ENCODE measurements at places on chromosomes 7 and 10.

GRCh38 chr7:50331564-50332208 is 27.2 kb downstream of the IKZF1 start:
- no peak for DNase-seq

GRCh38 chr7:21066221-21066620 is 279.5 kb upstream of the SP8 start:
- DNase-seq: no peak

DNA sequence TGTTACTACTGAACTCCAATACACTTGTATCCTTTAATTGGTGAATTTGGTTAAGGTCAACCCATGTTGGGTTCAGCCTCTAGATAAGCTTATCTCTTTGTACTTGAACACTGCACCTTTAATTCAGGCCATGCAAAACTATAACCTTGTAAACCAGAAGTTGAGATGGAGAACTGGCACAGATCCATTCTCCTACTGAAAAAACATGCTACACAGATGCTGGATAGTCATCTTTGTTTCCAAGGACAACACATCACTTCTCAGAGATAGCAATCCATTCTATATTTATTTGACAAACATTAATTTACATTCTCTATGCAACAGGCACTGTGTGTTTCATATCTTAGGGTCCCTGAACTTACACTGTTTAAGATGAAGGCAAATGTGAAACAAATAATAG is 2.9 kb upstream of the CDK14 start:
- no peak for DNase-seq

DNA sequence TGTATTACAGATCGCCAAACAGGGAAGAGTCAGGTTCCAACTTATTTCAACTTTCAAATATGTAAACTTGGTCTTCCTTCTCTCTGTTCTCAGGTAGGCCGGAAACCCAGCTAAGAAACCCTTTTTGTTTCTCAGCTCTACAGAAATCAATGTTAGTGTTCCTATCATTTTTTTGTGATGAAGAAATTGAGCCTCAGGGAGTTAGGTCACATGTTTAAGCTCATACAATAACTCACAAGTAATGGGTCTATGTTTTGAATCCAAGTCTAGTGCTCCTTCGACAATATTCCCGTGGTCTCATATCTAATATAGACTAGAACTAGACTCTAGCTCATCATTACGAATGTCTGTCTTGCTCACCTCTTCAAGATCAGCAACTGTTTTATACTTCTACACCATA is 22.3 kb downstream of the DENND2A start:
- no peak for DNase-seq

- DNase-seq: peak; percentile 65
Observed at GRCh38 chr7:95905167-95905566, 132.8 kb downstream of the DYNC1I1 start.

DNA sequence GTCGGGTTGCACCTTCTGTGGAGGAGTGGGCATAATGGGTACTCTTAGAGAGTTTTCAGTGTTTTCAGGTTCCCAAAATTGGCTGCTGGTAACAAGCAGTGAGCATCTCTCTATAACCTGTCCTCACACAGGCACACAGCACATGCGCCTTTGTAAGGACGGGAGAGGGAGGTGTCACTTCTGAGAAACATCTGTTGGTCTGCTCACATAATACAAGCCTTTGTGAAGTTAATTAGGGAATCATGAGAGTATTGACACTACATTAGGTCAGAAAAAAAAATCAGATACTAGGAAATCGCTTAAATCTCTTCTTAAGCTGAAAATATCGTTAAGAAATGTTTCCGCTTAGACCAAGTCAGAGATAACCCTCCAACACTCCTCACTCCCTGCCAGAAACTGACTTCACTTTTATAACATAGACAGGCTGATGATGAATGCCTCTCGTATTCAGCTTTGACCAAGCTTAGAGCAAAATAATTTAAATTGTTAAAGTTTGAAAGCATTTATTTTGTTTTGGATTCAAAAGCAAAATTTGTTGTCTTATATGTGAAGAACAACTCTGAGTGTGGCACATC is 769.7 kb downstream of the TNS3 start:
- DNase-seq: no peak

- DNase-seq: peak; percentile 72
Observed at GRCh38 chr7:18086165-18087025, 58.7 kb upstream of the PRPS1L1 start.

DNA sequence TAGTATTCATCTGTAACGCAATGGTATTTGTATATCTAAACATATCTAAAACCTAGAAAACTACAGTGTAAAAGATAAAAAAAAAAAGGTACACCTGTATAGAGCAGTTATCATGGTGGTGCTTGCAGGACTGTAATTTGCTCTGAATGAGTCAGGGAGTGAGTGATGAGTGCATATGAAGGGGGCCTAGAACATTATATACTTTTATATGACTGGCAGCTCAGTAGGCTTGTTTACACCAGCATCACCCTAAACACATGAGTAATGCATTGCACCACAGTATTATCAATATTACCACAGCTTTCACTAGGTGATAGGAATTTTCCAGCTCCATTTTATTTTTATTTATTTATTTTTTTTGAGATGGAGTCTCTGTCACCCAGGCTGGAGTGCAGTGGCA is 40.8 kb downstream of the TRIM24 start:
- no peak for DNase-seq

- peak; percentile 68 for DNase-seq
Observed at GRCh38 chr7:131591687-131592319, 35.4 kb upstream of the PODXL start.

DNA sequence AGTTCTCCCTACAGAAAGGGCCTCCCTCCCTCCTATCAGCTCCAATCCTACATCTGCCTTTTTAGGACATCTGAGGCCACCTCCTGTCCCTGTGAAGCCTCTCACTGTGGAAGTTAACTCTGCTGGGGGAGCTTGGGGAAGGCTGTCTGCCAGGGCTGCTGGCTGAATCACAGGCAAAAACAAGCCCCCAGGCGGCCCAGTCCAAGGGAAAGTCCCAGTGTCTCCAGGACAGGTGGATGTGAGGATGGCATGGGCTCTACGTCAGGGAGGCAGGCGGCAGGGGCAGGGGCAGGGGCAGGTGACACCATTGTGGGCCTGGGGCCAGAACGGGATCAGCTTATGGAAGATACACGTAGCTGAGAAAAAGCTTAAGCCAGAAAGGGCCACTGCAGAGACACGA is 240.2 kb downstream of the MAD1L1 start:
- DNase-seq: no peak

DNA sequence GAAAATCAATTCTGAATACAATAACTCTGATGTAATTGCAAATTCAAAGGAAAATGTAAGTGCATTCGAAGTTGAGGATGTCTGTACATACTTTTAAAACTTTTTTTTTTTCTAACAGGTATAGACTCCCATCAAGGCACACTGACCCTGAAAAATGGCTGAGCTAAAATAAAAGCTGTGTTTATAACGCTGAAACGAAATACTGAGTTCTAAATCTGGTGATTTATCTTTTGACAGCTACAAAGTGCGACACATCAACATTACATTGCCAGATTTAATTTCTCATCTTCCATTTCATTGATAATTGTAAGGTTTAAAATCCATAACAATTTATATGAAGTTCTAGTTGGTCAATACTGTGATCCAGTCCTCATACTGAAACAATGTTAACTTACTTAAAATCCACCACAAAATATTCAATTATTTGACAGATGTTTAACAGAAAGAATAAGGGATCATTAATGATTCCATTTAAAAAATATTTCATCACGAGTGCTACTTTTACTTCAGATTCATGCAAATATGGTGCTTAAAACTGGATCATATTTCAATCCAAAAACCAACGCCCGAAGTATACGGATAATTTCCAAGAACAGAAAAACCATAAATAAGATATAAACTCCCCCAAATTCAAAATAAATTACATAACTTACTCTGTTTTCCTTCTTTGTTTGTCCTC is 1.4 kb downstream of the RAB11FIP2 start:
- no peak for DNase-seq

GRCh38 chr7:157250605-157251228 is 86.1 kb upstream of the DNAJB6 start:
- peak; percentile 88 for DNase-seq

GRCh38 chr10:106863549-106863948 is 301.0 kb downstream of the SORCS1 start:
- peak; percentile 65 for DNase-seq

DNA sequence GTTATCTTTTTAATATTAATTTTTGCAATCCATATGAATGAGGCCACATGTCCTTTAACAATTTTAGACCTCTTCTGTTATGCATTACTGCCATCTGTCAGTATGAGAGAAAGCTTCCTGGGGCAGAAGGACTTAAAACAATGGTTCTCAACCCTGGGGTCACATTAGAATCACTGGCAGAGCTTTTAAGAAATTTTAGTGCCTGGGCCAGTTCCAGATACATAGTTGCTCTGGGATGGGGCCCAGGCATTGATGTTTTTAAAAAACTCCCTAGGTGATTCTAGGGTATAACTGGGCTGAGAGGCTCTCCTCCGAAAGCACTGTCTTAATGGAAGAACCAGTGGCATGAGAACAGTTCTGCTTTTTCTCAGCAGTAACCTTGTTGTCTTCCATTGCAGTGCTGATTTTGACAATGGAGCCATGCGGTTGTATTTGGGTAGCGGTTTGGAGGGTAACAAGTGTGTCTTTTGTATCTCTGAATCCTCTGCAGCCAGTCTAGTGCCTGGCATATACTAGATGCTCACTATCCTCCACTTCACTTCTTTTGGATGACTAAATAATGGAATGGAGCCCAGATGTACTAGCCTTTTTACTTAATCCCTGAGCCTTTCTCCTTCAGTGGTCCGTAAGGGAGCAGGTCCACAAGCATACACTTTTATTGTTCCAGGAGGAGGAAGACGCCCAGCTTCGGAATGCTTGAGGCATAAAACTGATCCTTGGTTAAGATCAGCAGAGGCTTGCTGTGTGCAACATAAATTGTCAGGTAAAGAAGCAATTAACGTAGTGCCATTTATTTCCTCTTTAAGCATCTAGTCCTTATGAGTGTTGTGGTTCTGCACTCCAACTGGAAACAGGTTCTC is 227.1 kb downstream of the AUTS2 start:
- no peak for DNase-seq

- peak; percentile 72 for DNase-seq
Observed at GRCh38 chr10:21523557-21524008, 1.9 kb downstream of the SKIDA1 start.

- DNase-seq: no peak
Observed at GRCh38 chr10:62733654-62734293, 70.7 kb upstream of the ADO start.

- no peak for DNase-seq
Observed at GRCh38 chr10:27660711-27661110, 84.9 kb downstream of the MKX start.

DNA sequence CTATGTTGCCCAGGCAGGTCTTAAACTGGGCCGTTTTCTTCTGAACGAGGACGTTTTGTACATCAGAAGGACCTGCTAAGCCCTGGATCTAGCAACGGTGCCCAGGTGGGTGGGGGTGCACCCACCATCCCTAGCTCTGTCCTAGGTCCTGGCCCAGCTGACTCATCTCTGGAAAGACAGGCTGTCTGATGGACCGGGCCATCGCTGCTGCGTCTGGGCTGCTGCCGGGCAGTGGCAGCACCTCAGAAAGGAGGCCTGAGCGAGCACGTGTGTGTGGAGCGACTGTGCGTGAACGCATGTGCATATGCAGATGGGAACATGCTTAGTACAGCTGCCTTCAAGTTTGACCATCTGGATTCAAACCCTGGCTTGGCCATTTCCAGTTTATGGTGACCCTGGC is 7.3 kb upstream of the ELFN1 start:
- peak; percentile 49 for DNase-seq

- no peak for DNase-seq
Observed at GRCh38 chr10:49200854-49201253, 12.7 kb upstream of the TMEM273 start.

DNA sequence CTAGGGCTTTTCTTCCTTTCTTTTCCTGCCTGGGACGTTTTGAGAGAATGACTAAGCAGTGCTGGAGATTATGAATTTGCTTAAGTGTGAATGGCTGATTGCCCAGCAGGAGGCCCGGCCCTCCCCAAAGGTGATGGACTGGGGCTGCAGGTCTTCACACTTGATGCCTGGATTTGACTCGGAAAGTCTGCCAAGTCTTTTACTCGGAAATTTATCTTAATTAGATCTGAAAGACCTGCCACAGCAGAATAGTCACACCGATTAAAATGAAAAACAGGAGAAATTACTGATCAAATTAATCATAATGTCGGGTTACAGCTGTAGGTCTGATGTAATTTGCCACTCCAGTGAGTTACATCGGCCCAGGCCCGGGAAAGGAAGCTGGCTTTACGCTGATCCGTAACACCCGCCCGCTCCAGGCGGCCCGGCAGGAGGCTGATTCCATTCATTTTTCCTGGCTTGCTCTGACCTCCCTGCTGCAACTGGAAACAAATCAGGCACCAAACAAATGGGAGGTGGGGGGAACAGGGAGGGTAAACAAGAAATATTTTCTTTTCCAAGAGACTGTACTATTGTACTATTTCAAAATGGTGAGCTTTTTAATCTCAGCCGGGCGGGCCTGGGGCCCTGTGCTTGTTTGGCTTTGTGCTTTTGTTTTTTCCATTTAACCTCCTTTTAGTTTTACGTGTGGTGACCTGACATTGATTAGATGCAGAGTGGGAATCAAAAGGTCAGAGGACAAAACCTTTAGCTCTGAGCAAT is 212.4 kb upstream of the YAE1 start:
- DNase-seq: peak; percentile 90
